Calu3 (cell line): ENCODE measurements at places on chromosomes 1 and 21.

DNA sequence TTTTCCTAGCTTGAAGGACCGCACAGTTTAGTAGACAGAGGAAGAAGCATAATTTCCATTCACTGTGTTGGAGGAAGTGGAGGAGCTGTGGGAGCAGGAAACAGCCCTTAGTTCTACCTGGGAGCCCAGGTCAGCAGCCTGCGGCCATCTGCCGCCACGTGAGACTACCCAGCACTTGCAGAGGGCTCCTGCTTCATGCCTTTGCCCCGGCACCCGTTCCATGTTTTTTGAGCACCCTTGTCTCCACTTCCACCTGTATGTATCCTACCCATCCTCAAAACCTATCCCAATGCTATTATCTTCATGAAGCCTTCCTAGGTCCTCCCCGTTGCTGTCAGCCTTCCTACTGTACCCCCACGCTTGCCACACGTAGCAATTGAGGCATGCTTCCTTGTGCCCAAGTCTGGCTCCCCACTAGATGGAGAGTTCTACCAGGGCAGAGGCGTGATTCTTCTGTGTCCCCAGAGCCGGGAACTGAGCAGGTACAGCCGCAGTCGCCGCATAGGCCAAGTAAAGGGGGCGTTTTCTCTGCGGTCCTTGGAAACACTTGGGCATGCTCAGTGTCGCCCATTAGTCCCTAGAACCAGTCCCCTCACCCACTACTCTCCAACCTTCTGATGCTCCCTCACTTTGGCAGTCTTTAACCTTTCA is 1.9 kb downstream of the SLC6A9 start:
- no peak for DNase-seq

DNA sequence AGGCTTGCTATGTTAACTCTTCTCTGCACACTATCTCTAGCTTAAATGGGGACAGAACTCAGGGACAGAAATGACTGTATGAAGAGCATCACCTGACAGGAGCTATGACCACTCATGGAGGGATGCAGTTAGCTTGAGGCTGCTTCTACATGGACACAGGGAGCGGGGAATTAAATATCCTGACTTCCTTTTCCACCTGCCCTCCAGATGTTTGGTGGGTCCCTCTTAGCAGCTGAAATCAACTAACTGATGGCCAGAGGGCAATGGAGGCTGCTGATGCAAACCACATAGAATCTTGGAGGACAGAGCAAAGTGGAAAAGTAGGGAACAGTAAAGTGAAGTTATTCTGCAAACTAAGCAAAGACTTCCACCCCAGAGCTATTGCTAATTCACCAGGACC is 214.1 kb downstream of the USH2A start:
- DNase-seq = no peak

DNA sequence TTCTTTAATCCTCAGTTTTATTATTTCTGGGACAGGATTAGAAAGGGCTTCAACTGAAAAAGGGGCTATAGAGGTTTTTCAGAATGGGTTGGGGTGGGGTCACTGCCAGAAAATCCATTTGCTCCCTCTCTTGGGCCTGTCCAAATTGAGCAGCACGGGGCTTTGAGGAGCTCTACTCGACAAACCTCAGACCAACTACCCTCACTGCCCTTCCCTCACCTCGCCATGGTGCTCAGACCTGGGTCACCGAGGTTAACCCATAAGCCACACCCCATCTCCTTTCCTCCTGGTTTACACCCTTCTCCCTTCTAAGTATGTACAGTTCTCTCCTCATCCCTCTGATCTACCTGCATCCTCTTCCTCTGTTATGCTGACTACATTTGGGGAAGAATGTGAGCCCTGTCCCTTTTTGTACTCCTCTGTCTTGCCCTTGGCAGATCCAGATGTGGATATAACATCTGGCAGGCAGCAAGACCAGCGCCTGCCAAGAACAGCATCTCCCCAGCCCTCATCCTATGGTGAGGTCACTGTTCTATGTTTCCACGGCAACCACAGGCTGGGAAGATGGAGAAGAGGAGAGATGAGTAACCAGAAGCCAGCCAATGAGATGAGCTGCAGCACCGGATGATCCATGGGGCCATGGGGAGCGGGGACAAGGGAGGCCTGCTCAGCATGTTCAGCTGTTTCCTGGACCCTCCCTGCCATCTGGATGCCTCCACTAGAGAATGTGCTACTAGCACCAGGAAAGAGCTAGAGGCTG is 3.7 kb upstream of the FABP3 start:
- no peak for DNase-seq

DNA sequence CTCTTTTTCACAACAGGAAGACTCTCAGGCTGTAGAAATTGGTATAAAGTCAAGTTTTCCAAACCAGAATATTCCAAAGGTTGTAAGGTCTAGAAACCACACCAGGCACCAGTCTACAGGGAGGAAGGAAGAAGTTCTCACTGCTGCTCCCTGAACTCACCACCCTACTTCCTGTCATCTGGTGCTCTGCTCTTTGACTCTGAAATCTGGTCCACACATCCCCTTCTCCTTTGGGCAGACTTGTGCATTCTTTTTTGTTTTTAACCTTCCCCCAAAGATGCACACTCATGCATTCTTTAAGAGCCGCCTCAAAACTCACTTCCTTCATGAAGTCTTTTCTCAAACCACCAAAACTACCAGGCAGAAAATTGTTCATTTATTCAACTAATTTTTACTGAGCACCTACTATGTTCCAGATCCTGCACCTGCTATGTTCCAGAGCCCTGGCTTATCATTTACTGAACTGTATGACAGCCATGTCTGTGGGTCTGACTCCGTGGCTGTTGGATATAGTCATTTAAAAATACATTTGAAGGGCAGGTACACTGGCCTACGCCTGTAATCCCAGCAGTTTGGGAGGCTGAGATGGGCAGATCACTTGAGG is 30.1 kb upstream of the EPS15 start:
- DNase-seq = no peak

DNA sequence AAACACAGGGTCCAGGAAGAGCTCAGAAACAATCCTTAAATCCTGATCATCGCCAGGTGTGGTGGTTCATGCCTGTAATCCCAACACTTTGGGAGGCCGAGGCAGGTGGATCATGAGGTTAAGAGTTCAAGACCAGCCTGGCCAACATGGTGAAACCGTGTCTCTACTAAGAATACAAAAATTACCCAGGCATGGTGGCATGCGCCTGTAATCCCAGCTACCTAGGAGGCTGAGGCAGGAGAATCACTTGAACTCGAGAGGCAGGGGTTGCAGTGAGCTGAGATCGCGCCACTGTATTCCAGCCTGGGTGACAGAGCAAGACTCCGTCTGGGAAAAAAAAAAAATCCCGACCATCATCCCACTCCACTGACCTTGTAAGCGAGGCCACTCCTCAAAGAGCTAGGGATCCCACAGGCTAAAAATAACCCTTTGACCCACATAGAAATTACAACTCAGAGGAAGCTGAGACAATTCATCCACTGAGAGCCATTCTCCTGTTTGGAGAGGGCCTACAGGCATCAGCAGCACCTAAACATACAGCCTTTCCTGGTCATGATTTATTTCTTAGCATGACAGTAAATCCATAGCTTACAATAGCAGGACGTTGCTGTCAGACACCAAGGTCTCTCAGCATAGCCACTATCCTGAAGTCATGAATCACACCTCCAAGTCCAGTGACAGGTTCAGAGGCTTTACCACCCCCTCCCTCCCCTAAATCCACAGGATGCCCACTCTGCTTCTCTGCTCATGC is 66.7 kb downstream of the TGFBR3 start:
- no peak for DNase-seq

DNA sequence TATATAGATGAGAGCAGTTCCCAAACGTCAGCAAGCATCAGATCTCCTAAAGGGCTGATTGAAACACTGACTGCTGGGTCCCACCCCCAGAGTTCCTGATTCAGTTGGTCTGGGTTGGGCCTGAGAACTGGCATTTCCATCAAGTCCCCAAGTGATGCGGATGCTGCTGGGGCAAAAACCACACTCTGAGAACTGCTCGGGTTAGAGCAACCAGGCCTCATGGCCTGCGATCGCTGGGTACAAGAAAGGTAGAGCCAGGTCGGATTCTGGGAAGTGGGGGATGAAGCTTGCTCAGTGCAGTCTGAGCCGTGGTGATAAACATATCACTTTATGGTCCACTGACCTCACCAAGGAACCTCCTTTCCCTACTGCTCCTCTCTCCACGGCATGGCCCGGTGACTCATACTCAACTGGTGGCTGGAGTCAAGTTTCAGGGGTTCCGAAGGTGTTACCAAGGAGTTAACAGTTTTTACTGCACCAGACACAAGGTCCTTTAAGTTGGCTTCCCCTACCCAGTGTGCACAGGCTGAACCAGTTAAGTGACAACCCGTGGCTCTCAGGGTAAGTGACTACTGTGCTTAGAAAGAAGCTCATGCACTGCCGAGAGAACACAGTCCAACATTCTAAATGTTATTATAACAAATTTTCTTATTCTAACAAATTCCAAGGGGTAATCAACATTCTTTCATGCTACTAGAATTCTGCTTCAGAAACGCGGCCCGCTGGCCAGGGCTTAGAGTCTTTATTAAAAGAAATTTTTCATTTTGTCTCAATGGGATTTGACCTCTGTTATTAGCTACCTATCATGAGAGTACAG is 153.5 kb downstream of the TGFBR3 start:
- DNase-seq = peak; percentile 79

GRCh38 chr1:25338188-25338981 is at the start of gene TMEM50A:
TMEM50A (plus strand) TSS chr1:25338334; CDS start chr1:25340487, 2,153 bp downstream.
- peak; percentile 86 for DNase-seq

GRCh38 chr1:74485622-74486021 is 26.8 kb downstream of the LRRC53 start:
- DNase-seq = no peak

DNA sequence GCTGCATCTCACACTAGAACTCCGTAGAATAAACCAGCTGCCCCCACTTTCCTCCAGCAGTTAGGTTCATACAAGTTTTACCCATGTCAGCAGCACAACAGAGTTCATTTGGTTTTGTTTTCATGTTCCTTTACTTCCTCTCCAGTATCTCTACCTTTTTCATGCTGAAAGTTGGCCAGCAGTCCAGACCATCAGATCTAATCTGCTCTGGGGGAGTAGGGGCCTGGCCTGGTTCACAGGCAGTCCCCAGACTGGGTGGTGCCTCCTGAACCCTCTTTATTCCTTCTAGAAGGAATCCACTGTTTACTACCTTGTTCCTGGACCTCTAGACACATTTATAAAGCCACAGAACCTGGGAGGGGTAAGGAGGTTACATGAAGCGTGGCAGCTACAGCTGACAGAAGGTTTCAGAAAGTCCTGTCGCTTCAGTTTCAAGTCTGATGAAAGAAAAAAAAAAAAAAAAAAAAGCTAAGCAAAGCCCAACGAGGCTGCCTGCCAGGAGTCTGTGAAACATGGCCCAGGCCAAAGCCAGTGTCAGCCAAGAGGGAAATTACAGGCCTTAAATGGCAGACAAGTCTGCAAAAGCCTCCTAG is 184.6 kb upstream of the JUN start:
- no peak for DNase-seq

DNA sequence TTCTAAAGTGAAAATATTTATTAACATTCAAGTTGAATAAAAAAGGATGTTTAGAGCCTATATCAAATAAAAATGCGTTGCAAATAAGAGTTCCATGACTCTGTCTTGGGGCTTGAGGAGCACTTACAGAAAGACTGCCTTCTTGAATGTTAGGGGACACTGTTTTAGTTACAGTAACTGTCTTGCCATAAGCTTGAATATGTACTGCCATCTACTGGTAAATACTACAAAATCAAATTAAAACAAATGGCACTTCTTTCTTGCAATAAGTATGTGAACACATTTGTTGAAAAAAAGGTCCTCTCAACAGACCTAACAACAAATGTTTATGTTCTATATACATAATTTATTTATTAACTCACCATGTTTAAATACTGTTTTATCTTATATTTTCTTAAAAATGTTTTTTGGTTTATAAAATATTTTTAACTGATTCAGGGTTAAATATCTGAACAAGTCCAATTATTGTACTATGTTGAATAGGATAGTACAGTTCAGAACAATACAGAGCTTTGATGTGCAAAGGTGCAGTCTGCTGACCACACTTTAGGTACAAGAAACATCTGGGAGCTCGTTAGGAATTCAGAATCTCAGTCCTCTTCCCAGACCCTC is 199.5 kb downstream of the LRRIQ3 start:
- DNase-seq = no peak

- no peak for DNase-seq
Observed at GRCh38 chr21:36027347-36027746, 33.0 kb downstream of the SETD4 start.
